ENCODE measurements at places on chromosomes 2 and 18.

DNA sequence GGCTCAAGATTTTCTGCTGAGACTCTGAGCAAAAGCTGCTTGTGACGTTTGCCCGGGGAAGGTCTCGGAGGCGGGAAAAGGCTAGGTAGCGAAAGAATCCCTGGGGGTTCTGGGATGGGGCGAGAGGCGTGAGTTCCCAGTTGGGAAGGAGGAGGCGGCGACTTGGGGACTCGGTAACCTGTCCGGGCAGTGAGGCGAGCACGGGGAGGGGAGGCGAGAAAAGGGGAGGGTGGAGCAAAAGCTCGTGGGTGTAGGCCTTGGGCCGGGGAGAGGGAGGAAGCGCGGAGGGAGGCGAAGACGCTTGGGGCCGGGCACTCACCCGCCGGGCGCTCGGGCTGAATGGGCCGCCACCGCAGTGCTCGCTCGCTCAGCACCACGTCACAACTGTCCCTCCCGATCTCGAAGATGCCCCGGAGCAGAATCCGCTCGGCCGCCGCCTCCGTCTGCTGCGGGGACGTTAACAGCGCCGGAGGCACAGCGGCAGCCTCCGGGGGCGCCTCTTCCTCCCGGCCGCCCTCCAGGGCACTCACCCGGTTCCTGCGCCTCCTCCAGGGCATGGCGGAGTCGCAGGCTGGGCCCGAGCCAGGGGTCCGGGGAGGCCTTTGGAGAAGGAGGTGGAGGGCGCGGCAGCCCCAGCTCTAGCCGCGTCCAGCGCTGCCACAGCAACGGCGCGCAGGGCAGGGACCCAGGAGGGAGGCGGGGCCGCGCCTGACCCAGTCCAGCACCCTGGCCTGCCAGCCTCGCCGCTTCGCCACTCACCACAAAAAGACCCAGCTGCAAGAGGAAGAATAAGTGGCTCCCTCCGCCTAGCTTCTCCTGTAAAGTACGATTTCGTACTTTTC is at the start of gene CERKL:
TSS of gene CERKL (minus strand) at position 656 of the 842 bp plus-strand sequence. CDS start at position 557, 99 bp downstream.
- DNase-seq, result peak; percentile 13

DNA sequence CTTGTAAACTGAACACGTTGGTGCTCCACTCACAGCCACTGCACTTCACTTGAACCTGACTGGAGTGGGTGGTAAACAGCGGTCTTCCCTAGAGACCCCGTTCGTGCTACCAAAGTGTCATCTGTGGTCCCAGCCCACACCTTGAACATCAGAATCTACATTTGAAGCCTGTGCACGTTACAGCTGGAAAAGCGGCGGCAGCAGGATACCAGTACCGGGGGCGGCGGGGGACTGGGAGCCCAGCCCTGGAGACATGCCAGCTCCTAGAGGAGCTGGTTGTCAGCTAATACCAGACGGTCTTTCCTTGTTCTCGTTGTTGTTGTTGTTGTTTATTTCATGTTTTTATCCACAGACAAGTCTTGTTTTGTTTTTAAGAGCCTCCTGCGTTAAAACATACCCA is 156.7 kb downstream of the WDSUB1 start:
- peak; percentile 65 for DNase-seq

DNA sequence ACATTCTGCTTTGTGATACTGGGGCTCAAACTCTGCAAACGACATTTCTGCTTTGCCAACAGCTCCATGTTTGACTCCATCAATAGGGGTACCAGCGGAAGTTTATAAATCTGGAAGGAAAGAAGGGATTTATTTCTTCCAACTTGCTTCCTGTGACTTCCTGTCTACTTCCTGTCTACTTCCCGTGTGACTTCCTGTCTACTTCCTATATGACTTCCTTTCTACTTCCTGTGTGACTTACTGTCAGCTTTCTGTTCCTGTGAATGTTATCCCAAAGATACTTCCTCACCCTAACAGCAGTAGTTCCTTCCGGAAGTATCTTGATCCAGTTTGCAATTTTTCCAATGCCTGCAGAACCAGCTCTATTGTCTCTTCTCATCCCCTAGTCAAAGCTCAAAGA is 52.0 kb upstream of the MBOAT2 start:
- no peak for DNase-seq

DNA sequence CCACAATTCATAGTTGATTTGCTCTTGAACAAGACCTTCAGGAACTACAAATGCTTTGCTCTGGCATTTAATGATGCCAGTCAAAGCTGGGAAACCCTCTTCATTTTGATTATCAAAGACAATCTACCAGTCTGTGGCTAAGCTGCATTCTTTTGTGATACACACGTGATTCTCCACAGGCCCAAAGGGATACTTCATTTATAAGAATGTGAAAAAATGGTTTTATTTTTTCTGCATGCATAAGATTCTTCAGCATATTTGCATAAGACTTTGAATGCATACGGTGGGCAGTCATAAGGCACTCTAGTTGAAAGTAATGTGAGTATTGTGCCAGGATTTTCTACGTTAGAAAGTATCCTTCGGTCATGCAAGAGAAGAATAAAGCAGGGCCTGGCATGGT is 33.0 kb upstream of the ARL5A start:
- DNase-seq, result no peak

GRCh38 chr2:118251427-118251826 is 163.2 kb downstream of the INSIG2 start:
- no peak for DNase-seq

DNA sequence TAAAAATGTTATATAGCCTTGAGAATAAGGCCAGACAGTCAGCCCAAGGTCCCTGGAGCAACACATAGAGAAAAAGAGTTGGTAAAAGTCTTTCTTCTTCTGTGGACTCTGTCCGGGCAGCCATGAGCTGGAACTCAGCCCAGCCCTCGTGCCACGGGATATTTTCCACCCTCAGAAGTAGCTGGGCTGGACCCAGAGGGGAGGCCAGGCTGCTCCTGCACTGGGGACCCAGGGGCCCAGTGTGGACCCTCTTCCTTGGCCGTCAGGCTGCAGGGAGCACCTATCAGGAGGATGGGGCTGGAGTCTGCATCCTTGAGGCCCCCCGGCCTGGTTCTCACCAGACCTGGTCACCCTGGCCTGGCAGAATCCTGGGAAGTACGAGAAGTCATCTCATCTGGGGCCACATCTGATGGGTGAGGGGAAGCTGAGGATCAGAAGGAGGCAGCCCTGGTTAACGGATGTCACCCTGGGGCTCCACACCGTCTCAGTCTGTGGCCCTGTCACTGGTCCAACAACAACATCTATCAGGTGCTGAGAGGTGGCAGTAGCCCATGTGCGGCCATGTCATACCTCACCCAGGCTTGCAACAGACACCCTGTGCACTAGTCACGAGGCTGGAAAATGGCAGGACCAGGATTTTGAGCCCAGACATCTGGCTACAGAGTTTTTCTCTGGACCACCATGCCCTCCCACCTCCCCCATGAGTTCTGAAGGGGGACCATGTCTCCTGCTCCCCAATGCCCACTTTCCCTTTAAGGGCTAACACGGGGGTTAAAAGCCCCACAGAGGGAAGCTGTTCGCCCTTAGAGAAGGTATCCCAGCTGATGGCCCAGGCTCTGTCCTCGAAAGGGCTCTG is 33.0 kb downstream of the SDC1 start:
- DNase-seq, result no peak

GRCh38 chr2:158969715-158970240 is 1.3 kb downstream of the TANC1 start:
- peak; percentile 33 for DNase-seq

DNA sequence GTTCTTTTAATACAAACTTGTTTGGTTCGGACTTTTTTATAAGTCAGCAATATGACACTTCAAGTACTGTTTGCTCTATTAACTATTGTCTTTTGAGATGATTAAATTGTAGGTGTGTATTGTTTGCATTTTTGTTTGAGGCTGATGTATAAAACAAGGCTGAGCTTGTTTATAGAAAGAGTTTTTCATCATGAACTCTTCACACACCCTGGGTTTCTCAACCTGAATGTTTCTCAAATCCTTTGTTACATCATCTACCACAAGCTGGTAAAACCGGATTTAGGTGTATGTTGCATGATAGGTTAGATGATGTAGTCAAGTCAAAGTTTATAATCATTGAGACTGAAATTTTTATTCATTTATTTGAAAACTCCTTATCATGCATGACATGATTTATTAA is 335.2 kb upstream of the LRATD1 start:
- DNase-seq, result no peak

DNA sequence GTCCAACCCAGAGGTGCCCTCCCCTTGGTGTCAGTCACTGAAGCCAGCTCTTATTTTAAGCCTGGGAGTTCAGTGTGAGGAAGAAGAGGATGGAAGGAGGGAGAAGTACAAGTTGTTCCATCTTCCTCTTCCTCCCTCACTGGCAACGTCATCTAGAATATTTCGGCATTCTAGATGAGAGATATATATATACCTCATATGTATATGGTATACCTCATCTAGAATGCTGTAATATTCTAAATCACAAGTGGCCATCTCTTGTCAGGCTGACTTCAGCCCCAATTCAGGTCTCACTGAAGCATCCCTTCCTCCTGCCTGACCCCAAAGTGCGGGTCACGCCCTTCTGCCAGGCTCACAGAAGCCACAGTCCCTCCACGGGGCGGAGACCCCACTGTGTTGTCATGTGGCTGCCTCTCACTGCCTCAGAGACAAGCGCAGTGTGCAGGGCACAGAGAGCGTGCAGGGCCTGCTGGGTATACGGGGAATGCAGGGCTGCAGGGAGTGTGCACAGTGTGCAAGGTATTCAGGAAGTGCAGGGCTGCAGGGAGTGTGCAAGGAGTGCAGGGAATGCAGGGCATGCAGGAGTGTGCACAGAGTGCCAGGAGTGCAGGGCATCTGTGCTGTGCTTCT is 32.8 kb upstream of the B3GNT7 start:
- no peak for DNase-seq
